Heart left ventricle (tissue), 16 donors: ENCODE measurements at places on chromosomes 7 and 10. TPM values are rescaled to one million over a fixed set of nuclear protein-coding genes. Genes with fewer than 3 reads are reported as not detected.

GRM3 gene
- total RNA-seq = not detected

RSPH10B2 gene
- not detected for total RNA-seq

PPP1R17 gene
- total RNA-seq = not detected

SPDYE5 gene
- total RNA-seq = not detected

DNA sequence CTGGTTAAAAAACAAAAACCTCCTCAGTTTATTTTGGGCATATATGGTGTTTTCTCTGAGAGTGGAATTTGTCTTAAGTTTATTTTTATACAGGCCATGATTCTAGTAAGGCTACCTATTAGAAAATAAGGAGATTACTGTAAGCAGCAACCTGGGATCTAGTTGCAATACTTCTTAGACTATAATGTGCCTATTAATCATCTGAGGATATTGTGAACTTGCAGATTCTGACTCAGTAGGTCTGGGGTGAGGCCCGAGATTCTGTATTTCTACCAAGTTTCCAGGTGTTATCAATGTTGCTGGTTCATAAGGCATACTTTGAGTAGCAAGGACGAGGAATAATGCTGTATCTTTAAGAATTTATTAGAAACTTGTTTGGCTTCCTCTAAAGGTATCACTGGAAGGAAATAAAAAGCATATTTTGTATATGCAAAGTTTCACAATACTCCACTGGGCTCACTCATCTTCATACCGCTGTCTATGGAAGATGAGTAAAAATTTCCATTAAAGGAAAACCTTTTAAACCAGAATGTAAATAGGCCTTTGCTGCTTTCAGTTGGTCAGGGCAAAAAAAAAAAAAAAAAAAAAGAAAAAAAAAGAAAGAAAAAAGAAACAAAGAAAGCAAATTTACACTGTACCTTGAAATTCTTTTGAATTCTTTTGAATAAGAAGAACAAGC is 105.8 kb downstream of the BMPER start:
- DNase-seq = no peak

- peak; percentile 11 for DNase-seq
These were observed 6.8 kb downstream of the VIPR2 start for GRCh38 chr7:159137906-159138305.

DNA sequence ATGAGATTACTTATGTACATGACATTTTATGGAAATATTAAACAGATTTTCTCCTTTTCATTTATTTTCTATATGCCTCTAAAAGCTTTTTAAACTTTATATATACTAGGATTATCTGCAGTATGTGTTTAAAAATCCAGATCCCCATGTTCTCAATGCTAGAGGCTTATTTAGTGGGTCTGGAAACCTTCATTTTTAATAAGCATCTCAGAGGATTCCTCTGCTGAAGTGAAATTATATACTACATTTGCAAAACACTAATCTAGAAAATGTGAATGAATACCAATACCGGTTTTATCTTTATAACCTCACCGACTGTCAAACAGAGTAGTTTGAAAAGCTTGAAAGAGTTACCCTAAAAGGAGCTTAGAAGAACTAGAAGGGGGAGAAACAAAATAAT is 863.8 kb upstream of the ZWINT start:
- DNase-seq = no peak
